Kasumi-1 (cell line): ENCODE measurements at places on chromosomes 13 and 19.
A peak's percentile ranks its signal among the peaks of the same experiment; 100 is the strongest.

DNA sequence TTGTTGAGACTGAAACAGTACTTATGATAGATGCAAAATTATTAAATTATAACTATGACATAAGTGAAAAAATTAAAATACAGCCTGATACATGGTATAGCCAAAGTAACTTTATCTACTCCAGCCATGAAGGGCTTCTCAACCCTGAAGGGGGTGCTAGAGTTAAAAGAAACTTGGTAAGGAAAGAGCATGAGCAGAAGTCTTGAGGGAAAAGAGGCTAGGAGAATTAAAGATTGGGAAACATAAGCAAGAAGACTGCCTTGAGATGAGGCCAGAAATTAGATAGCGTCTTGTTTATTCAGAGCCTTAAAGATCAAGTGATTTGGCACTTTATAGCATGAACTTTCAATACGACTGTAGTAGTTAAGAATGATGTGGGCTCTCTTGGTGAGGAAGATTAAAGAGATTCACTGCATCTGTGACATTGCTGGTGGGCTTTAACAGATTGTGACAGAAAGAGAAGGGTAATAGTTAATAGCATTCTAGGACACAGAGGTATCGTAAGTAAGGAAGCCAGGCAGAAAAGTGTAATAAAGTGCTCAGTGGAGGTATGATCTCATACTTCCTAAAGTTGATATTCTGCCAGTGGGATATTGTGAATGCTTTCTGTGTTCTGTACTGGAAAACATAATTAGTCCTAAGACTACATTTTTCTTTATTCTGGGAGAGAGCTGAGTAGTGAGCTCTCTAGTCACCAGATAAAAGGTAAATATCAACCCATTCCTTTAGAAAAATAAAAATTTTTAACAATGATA lies 385.4 kb upstream of the PRR20A start:
- DNase-seq, result peak; percentile 42

DNA sequence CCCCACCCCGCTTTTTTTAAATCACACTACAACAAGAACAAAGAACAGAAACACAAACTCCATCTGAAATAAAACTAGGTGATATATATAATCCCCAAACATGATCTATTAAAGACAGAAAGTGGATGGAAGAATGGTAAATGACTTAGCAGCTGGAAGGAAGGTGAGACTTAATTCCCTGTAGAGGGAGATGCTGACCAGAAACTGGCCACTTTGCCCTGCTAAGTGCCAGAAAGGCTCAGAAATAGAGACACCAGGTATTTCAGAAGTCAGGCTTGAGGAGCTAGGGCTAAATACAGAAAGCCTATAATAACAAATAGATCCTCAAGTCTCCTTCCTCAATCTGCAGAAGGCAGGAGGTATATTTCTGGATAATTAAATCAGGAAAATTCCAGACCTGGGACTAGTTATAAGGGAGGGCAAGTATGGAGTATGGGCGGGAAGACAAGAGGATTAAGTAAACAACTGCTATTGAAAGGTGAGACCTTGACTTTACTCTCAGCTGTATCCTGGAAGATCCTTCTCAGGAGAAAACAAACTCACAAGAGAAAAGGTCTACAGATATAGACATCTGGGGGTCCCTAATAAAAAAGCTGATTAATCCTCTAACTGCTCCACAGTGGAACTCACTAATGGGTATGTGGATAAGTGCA lies 32.2 kb downstream of the MTRF1 start:
- no peak for DNase-seq

GRCh38 chr13:102878481-102878880 lies 32.6 kb downstream of the ERCC5 start:
- DNase-seq, result no peak

DNA sequence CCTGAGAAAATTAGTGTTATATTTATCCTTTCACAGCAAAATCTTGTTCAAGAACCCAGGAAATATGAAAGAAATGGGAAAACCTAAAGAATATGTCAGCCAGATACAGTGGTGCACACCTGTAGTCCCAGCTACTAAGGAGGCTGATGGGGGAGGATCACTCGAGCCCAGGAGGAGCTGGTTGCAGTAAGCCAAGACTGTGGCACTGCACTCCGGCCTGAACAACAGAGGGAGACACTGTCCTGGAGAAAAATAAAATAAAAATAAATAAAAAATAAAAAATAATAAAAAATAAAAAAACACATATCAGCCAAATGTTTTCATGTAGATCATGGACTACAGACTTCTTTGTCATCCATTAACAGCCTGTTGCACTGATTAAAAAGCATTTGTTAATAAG lies 244.8 kb upstream of the KLHL1 start:
- no peak for DNase-seq

- DNase-seq, result no peak
These were observed 14.9 kb downstream of the TIMM13 start for GRCh38 chr19:2412449-2412848.

GRCh38 chr19:17292301-17293074 lies 10.7 kb downstream of the ABHD8 start:
- DNase-seq, result peak; percentile 79

- DNase-seq, result no peak
These were observed 16.0 kb downstream of the ZNF582 start for GRCh38 chr19:56377105-56377924.

DNA sequence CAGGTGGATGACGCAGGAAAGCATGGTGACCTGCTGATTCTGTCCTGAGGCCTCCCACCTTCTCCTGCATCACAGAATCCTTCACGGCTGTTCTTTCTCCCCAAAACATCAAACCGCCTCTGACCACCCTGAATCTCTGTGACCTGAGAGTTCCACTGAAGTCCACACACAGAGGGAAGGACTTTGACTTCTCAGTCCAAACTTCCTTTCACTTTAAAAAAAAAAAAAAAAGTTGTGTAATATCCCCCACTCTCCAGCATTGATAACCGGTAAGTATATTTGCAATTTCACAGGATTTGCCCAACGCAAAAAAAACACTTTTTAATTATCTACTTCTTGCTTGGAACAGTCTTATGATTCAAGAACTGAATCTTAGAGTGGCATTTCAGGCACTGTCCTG lies 259.5 kb upstream of the IRS2 start:
- DNase-seq, result no peak

DNA sequence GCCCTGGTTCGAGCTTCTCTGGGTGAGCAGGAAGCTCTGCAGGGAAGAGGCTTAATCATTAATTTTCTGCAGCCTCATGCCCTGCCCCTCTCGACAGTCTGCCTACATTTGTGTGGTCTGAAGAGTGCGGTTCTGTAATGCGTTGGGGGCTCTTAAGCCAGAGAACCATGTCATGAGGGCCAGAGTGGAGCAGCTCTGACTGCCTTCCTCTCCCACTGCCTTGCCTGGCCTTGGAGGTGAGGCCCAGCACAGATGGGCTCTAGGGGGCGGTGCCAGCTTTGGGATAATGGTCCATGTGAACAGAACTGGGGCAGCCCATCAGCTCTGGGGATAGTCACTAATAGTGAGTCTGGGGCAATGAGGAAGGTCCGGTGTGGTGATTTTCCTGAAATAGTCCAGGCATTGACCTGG lies 5.7 kb downstream of the FGF9 start:
- no peak for DNase-seq

DNA sequence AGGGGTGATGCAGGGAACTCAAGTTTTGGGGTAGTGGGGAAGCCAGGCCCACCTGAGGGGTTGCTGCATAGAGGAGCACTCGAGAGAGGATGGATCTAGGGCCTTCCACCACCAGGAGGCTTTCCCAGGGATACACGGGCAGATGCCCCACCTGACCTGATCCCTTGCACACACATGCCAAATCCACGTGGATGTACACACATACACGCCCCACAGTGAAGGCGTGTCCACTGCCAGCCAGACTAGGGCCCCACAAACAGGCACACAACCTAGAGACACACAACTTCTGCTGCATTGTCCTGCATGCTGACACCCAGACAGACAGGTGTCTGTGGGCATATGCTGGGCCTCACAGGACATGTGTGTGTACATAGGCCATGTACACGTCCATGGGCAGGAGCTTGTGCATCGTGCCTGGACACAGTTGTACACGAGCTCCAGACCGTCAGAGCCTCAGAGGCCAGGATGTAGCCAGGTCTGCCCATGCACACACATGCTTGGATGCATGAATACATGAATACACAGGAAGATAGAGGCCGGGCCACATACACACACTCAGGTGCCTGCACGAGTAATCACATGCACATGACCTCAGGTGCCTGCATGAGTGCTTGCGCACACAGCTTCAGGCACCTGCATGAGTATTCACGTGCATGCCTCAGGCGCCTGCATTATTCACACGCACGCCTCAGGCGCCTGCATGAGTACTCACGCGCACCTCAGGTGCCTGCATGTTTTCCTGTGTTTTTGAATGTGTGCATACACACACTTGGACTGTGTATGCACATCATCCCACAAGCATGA lies 8.9 kb downstream of the CCDC97 start:
- DNase-seq, result no peak

DNA sequence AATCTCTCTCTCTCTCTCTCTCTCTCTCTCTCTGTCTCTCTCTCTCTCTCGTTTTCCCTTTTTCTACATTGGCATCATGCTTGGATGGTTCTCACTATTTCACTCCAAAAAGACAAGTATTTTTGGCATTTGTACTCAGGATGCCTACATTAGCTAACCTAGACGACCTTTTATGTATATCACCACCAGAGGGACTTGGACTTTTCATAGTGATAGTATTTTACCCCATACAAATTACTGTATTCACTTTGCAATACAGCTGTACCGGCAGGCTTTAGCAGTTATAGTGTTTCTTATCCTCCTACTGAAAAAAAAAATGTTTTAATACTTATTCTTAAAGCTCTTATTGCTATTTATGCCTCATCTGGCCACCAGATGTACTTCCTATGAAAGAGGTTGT lies 687.2 kb upstream of the KLHL1 start:
- peak; percentile 46 for DNase-seq

GRCh38 chr13:110337247-110337646 lies 30.2 kb downstream of the COL4A2 start:
- DNase-seq, result no peak

DNA sequence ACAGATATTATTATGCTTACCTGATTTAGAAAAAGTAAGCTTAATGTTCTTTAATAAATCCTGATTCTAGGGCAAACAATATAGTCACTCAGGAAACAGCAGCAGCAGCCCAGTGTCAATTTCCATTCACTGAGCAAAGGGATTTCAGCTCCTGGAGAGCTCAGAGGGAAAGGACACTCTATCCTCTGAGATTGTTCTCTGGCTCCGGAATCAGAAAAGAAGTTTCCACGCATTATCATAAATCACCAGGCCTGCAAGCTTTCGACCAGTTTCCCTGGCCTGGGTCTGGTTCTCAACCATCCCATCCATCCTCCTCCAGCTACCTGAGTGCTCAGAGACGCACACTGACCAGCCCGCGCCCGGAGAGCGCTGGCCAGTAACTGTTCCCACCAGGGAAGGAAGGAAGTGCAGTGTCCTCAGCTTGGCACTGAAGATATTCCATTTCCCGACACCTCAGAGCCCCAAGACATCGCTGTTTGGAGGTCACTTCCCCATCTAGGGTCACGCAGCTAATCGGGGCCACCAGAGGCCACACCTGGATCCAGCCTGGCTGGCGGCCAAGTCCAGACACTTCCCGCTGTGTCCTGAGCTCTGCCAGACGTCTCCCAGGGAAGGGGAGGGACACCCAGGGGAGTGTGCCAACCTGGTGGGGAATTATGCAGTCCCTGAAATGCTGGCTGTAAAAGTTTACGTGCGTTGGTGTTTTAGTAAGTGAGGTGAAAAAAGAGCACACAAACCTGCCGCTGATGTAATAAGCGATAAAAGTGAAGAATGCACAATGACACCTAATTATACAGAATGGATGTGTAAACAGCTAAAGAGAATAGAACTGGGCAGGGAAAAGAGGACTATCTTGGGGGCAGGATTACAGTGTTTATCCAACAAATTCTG lies 29.1 kb downstream of the EPS15L1 start:
- DNase-seq, result no peak

- DNase-seq, result no peak
These were observed 42.5 kb downstream of the DNM2 start for GRCh38 chr19:10760273-10760944.

GRCh38 chr13:97483465-97483864 lies 49.5 kb downstream of the RAP2A start:
- DNase-seq, result no peak

DNA sequence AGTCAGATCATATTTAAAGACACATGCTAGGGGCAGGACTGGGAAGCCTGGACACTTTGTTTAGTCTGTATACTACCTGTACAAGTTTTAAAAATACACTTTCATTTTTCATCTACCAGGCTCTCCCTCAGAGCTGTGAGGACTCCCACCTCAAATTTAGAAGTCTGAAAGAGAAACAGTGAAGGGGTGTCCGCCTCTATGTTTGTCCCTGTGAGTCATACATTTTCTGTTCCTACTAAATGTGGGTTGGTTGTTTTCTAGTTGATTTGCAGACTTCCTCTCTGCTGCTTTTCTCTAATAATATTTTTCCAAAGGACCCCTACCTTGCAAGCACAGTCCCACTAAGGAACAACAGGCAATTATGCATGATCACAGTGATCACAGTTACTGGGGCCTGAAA lies 110.5 kb downstream of the ENOX1 start:
- DNase-seq, result no peak

GRCh38 chr19:35311901-35312665 lies 16.9 kb upstream of the CD22 start:
- DNase-seq, result no peak

- no peak for DNase-seq
These were observed 2.0 kb upstream of the MEDAG start for GRCh38 chr13:30904043-30904442.

DNA sequence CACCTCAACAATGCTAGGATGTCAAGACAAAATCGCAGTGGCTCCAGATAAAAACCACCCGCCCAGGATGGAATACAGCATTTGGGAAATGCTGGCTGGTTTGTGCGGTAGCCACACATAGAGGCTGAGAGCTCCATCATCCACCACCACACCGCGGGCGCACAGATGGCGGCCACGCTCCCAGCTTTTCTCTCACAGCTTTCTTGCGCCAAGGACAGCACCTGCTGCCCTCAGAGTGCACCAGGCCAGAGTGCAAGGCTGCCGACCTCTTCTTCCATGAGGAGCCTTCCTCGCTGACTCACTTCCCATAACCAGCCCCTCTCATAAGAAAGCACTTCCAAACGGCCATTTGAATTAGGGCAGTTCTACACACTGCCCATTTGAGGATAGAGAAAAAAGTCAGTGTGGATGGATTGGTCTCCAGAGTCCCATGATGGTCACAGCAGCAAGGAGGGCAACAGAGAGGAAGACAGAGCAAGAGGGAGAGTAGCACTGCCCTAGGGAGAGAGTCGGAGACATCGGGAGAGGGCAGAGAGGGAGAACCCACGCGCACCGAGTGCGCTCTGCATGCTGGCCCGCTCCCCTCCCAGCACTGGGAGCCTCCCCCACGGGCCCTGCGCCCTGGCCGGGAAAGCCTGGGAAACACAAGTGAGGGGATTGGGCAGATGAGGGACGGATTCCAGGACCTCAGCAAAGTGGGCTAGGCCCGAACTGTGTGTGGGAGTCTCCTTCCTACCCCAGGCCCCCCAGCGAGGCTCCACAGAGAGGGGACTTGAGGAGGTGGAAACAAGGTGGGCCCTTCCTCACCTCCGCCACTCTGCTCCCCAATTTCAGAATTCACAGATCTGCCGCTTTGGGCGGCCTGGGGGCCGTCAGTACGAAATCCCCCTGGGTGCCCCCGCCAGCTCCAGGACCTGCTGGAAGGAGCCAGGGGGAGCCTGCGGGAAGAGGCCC lies 156.9 kb downstream of the USP12 start:
- no peak for DNase-seq

GRCh38 chr13:51660813-51661212 lies 76.6 kb downstream of the WDFY2 start:
- no peak for DNase-seq
